ENCODE measurements at places on chromosomes 6 and 20.

DNA sequence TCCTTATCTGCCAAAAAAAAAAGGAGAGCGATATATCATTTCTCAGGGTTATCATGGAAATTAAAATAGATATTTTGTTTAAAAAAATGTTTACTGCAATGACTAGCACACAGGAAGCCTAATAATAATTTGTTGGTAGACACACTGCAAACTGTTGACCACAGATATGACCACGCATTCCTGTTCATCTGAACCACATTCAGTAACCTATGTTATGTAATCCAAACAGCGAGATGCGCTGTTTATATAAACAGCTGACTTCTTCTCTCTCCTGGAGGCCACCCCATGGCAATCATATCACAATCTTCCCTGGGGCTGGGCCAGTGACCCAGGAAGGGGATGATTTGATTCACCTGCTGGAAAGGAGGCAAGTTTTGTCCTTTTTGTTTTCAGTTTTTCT is 129.3 kb upstream of the UST start:
- DNase-seq: no peak

DNA sequence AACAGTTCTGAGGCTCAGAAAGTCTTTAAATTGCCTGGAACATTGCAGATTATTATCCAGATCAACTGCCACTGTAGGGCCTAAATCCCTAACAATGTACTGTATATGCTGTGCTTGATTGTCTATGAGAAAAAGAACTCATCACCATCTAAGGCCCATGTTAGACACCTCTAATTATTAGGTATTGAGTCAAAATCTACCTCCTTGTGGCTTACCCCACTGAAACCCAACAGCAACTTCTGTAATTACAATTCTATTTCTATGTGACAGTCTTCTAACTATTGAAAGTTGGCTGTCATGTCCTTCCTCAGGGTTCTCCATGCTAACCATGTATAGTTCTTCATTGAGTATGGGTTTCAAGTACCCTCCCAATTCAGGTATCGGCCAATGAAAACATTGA is 13.9 kb downstream of the MCM9 start:
- DNase-seq: no peak

GRCh38 chr6:1380625-1381427 is 8.6 kb upstream of the FOXF2 start:
- no peak for DNase-seq

- DNase-seq: no peak
These were observed 9.5 kb downstream of the SDCBP2 start for GRCh38 chr20:1319462-1319861.

DNA sequence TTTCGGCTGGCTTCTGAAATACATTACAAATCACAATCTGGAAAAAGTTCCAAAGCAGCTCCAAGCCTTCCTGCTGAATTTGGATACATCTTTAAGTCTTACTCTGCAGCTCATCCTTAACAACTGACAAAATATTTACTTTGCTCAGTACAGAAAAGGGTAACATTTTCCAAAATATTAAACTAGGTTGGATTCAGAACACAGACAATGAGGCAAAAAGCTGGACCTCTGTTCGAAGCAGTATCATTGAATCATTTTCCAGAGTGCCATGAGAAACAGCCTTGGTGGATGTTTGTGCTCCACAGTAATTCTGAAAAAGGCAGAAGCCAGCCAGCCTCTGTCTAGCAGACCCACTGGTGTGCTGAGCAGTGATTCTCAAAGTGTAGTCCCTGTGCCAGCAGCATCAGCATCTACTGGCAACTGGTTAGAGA is 162.1 kb downstream of the AIG1 start:
- no peak for DNase-seq

DNA sequence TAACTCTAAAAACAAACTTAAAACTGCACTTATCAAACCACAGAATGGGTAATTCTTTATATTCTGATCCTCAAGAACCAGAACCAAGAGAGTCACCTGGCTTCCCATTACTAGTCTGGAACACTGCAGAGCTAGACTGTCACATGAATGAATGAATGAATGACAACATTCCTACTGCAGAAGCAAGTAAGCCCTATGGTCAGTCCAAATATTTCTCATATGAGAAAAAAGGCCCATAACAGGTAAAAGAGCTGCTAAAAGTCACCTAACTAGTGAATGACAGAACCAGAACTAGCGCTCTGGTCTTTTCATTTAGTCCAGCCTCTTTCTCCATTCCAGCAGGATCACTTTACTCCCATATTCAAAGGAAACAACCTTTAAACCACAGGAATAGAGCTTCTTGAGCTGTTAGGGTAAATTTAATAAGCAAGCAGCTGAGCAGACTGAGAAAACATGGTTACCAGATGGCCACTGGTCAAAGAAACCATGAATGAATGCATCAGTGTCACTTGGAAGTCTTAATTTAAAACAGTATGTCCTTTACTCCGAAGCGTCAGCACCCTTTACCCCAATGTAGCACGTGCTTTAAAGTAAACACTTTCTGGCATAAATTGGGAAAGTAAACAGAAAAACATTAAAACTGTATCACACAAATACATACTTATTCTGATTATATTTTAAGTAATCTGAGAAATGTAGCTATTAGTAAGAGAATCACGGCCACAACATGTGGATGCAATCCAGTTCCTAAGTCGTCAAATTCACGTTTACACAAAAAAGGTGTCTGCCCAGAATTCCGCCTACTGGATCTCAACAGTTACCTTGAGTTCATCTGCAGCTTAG is 1.4 kb downstream of the PREP start:
- DNase-seq: no peak

GRCh38 chr20:49846206-49846807 is 33.7 kb downstream of the SLC9A8 start:
- peak; percentile 32 for DNase-seq

DNA sequence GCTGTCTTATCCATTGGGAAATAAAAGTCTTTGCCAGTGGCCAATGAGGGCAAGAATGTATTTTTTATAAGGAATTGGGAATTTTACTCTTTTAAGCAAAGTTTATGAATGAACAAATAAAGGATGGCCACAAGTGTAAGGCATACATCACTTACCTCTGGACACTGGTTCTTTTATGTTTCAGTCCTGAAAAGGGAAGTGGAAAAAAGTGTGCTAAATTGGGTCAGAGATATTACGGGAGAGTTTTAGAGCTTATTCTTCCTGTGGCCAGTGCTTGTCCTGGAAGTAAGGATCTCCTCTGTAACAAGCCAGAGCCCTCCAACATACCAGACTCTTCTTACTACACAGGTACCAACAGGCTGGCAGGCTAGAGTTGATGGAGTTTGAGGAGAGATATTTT is 22.5 kb upstream of the RIPK1 start:
- no peak for DNase-seq

GRCh38 chr6:125882243-125882642 is 74.3 kb upstream of the HINT3 start:
- no peak for DNase-seq

DNA sequence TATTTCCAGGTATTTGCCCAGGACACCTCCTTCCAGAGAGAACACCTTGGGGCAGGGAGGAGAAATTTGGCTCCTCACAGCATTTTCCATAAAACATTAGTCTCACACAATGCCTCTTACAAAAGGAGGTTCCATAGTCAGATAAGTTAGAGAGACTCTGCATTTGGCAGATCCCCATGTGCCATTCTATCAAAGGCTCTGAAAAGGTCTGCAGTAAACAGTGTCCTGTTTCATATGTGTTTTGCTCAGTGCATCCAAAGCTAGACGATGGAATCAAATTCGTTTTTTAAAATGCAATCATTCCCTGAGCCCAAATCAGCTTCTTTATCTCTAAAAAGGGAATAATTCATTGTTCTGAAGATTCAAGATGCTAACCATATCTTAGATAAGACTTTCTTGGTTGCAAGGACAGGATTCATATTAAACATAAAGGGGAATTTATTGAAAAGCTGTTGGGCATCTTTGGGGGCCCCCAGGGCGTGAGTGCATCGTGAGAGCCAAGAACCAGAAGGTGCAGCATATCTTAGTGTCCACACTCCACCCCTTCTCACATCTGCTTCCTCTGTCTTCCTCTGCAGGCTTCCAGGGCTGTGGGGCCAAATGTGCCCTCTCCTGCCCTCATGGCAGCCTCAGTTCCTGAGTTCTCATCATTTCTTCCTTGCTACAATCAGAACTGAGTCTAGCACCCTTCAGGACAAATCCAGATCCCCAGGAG is 41.4 kb upstream of the MLN start:
- DNase-seq: no peak

GRCh38 chr20:7608250-7608649 is 332.0 kb downstream of the HAO1 start:
- DNase-seq: no peak

GRCh38 chr20:31801508-31801907 is 17.6 kb upstream of the MYLK2 start:
- DNase-seq: no peak

- DNase-seq: no peak
These were observed 162.1 kb upstream of the OGFRL1 start for GRCh38 chr6:71126506-71126905.
